WERI-Rb-1 (cell line): ENCODE measurements at places on chromosomes 7 and 10.

DNA sequence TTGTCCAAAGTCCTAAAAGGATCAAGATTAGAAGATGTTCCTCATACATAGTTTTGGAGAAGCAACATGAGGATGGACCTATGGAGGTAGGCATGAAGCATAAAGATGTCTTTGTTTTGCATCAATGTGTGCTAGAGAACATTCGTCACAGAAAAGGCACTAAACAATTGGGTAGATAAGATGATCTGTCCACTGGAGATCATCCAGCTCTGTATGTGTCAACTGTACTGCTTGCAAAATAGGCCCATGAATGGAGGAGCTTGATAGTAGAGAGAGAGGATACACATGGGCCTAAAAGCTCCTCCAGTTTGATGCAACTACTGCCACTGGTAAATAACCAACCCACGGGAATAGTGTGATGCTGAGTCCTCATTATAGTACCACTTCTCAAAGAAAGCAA, 286.4 kb upstream of the HGF start:
- DNase-seq: no peak

- no peak for DNase-seq
These were observed 3.7 kb upstream of the UPP1 start for GRCh38 chr7:48085433-48085791.

DNA sequence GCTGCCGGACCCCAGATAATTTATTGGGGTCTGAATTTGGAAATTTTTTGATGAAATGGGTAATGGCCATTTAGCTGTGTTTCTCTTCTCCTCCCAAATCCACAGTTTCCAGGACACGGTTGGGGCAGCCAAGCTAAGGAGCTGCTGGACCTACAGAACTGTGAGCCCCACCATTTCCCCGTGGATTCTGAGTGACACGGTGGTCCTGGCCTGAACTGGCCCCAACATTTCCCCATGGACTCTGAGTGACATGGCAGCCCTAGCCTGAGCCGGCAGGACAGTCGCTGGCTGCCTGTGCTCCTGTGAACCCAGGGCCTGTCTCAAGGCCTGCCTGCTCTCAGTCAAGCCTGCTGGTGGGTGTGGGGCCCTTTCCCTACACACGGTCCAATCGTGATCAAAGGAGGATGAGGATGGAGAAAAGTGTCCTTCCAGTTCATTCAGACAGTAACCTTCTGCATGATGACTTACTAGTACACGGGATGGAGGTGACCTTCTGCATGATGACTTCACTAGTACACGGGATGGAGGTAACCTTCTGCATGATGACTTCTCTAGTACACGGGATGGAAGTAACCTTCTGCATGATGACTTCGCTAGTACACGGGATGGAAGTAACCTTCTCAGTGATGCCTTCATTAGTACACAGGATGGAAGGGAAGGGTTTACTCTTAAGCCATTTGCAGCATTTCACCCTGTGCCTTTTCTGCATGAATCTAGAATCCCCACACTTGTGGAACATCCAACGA, 359.9 kb downstream of the GLRX3 start:
- DNase-seq: no peak

GRCh38 chr10:28951484-28951883, 274.2 kb downstream of the BAMBI start:
- DNase-seq: no peak

GRCh38 chr7:96203786-96204185, 118.1 kb downstream of the SLC25A13 start:
- no peak for DNase-seq

GRCh38 chr7:42227541-42227935, 9.5 kb downstream of the GLI3 start:
- no peak for DNase-seq

GRCh38 chr7:57820477-57820876, 370.5 kb downstream of the ZNF716 start:
- no peak for DNase-seq
